ENCODE measurements at places on chromosomes 12 and 14.

DNA sequence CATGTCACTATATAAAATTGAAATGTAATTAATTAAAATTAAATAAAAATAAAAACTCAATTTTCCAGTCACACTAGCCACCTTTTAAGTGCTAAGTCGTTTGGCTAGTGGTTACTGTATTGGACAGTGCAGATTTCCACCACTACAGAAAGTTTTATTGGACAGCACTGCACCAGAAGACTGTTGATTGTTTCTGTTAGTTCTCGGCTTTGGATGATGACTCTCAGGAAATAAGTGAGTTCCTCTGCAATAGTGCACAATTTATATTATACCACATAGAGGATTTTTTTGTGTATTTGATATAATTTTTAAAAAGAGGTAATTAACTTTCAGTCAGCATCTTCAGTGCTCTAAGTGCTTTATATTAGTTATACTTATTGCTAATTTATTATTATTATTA, 52.7 kb downstream of the FAR2 start:
- no peak for DNase-seq

DNA sequence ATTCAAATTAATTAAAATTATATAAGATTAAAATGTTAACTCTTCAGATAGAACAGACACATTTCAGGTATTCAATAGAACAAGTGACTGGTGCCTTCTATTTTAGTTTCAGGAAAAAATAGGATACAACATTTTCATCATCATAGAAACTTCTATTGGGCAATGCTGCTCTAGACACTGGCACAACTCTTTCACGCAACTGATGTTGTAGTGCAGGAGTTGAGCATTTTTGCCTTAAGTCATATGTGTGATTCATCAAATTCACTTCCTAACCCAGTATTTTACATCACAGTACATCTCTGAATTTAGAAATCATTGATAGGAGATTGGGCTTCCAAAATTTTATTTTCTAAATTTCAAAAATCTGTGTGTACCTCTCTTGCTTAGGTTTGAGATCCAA, 215.4 kb upstream of the DIO2 start:
- DNase-seq = no peak

DNA sequence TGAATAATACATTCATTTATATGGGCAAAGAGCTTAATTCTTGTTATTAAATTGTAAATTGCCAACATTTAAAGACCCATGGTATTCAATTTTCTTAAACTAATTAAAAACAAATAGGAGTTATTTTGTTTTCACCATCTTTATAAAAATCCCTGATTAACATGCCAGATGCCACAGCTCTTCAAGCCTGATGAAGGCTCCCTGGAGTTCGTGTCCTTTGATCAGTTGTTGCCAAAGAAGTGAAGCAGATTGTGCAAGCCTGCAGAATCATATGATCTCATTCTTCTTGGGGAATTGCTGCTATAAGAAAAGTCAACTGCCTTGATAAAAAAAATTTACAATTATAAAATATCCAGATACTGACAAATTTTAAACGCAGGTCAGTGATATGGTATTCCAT, 288.3 kb upstream of the PPFIA2 start:
- DNase-seq = peak; percentile 32

GRCh38 chr14:36741858-36742257, 80.2 kb downstream of the PAX9 start:
- no peak for DNase-seq

- no peak for DNase-seq
Observed at GRCh38 chr12:9052610-9053009, 63.1 kb downstream of the A2M start.

DNA sequence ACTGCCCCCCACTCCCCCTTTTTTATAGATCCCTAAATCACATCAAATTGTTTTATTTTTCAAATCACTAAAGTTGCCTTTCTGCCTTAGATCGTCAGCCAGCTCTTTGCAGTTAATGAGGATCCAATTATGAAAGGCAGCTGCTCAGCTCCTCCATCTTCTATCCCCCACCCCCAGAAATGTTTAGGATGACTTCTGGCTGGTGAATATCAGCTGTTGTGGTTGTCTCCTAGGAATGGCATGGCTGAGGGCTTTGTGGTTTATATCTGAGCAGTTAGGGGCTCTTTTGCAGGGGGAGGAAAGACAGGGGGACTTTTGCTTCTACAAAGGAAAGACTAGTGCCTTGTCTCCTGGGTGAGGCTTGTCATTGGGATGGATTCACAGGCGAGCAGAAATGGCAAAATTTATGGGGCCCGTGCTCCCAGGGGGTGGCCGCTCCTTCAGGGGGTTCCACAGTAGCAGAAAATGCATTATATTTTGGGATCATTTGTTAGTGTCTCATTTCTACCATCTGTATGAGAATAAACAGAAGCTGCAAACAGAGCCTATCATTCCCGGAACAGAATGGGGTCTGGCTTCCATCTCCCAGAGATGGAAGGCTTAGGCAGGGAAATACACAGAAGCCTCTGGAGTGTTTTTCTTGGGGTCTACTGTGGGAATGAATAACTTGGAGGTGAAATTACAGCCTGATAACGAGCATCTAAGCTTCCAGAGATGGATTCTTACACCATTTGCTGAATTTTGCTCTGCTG, 6.5 kb downstream of the JDP2 start:
- DNase-seq = no peak
